ENCODE measurements at places on chromosomes 16 and 17. TPM values are rescaled to one million over a fixed set of nuclear protein-coding genes. Genes with fewer than 3 reads are reported as not detected.

GRCh38 chr17:49882434-49882833 is 34.6 kb upstream of the TAC4 start:
- DNase-seq = no peak

DNA sequence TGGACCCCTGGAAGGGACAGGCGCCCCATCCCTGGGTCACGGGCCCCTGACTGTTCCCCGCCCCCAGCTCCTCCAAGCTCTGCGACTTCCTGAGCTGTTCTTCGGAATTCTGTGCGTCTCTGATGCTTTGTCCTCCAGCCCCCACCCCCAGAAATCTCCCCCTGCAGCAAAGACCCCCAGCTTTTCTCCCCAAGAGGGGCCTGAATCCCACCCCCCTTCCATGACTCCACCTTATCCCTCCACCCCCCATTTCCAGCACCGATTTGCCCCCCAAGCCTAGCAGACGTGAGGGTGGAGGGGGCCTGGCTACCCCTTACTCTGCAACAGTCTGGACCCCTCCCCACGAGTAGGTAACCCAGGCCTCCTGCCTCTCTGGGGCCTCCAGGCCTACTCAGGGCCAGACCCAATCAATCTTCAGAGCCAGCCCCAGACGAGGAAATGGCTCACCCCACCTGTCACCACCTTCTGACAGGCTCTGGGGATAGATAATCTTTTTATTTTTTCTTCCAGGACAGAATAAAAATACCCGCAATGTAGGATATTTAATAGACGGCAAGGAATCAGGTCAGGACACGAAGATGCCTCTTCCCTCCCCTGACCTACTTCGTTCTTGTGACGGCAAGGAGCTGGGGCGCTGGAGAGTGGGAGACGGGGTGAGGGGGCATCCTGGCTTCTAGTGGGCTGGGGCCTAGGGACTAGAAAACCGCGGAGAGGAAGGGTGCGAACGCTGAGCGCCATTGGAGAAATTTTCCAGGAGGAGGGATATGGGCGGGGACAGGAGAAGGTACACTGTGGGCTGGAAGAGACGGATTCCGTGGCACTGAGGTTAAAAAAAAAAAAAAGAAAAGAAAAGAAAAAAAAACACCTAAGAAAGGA is 744 bp upstream of the PLXDC1 start:
- DNase-seq = no peak

DNA sequence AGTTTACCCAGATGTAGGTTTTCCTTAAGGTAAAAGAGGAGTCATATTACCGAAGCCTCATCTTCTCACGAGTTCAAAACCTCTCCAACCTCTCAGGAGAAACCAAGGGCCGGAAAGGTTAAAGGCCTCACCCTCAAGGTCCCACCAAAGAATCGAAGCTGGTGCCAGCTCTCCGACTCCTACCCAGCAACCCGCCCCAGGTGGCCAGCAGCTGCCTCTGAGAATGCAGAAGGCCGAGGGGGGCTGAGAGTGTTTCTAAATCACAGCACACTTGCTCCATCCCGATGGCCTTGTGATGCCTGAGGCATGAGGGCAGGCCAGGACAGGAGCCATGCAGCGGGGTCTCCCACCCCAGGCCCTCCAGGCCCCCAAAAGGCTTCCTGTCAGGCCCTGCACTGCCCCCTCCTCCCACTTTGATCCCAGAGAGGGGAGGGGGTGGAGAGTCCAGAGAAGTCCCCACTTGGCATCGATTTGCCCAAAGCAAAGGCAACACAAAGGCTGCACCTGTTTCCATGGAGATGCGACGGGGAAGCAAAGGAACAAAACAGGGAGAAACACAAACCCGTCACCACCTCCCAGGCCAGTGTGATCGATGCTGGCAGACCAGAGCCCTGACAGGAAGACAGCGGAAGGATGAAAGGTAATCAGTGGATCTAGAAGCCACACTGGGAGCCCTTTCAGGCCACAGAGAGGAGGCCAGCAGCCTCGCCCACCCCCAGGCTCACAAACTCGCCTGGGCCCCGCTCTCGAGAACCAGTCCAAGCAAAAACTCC is 39.0 kb downstream of the CUEDC1 start:
- DNase-seq = no peak

GRCh38 chr16:60651346-60651745 is 1384.9 kb downstream of the CDH8 start:
- DNase-seq = no peak

DNA sequence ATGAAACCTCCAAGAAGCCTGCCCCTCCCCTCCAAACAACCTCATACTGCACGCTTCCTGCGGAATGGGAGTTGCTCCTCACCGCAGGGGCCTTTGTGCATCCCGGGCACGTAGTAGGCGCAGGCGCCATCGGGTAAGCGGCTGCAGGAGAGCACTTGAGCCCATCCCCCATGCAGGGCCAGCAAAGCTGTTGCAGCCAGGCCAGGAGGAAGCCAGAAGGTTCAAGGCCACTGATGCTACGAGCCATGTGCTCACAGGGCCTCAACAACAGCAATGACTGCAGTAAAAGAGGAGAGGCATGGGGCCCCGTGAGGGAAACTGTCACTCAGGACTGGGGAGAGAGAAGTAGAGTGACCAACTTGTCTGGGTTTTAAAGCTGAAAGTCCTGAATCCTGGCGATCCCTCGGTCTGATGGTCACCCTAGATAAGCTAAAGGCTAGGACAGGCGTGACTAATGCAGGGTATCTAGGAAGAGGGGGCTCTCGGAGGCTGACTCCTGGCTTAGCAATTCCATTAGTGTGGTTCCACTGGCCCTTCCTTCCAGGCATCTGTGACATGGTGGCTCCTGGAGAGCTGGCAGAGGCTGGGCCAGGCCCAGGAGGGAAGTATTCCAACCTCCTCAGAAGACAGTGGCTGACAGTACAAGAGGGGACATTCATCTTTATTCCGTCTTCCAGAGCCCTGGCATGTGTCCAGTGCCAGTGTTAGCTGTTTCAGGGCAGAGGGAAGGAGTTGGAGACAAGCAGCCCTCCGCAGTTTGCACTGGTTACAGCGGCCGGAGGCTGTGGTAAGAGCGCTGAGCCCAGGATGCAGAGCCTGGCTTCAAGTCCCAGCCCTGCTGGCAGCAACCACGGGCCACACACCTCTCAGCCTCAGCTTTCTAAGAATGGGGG is 20.8 kb downstream of the GOSR2 start:
- no peak for DNase-seq

GRCh38 chr17:81095383-81095762 is 60.4 kb downstream of the BAIAP2 start:
- DNase-seq = no peak

GRCh38 chr16:82761236-82761635 is 134.5 kb downstream of the CDH13 start:
- peak; percentile 94 for DNase-seq

GRCh38 chr17:73952082-73952479 is 251.4 kb upstream of the RPL38 start:
- no peak for DNase-seq

DNA sequence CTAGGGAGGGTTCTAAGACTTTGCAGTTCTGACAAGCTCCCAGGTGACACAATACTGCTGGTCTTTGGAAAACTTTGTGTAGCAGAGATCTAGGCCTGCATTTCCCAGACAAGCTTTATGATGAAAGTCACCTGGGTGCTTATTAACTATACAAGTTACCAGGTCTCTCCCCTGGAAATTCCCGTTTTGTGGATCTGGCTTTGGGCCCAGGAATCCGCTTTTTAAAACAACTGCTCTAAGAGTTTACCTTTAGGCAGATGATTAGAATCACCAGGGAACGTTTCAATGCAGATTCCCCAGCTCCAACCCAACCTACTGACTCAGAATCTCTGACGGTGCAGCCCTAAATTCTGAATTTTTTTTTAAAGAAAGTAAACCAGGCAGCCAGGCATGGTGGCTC is 36.3 kb downstream of the MYH3 start:
- DNase-seq = no peak

GRCh38 chr17:41530062-41531048 is 2.2 kb upstream of the KRT19 start:
- DNase-seq = no peak

Gene PROCA1
- total RNA-seq = 0.36 TPM

Gene FBXL20
- total RNA-seq = 21.0 TPM

Gene CRHR1
- total RNA-seq = 0.76 TPM

Gene SPNS3
- total RNA-seq = not detected

Data from suprapubic skin (tissue), 4 donors.